NCI-H1105 (cell line): ENCODE measurements at places on chromosomes 6 and 20.
A peak's percentile ranks its signal among the peaks of the same experiment; 100 is the strongest.

GRCh38 chr20:46118481-46119020 is 437 bp downstream of the CD40 start:
- no peak for DNase-seq

GRCh38 chr6:136641166-136641565 is 90.9 kb upstream of the MAP7 start:
- no peak for DNase-seq

DNA sequence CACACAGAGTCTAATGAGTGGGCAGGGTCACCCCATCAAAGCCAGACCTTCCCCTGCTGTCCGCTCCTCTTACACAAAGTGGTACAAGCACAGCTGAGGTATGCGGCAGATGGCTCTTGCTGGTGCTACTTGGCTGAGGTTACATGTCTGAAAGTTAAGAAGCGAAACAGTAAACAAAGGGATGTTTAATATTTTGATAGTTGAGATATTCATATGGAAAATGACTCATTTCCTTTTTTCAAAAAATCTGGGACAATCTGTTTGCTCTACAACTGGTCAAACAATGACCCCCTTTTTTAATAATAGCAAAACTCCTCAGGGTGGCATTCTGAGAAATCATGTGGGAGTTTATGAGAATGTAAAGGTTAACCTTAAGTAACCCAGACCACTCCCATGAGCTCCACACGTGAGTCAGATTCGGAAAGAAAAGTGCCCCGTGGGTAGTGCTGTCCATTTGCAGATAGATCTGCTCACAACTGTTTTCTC is 245.3 kb downstream of the TBXT start:
- no peak for DNase-seq

GRCh38 chr20:50727792-50728485 is 3.4 kb upstream of the PARD6B start:
- DNase-seq: no peak

- no peak for DNase-seq
Measured at GRCh38 chr6:12356983-12357972, 67.1 kb downstream of the EDN1 start.

DNA sequence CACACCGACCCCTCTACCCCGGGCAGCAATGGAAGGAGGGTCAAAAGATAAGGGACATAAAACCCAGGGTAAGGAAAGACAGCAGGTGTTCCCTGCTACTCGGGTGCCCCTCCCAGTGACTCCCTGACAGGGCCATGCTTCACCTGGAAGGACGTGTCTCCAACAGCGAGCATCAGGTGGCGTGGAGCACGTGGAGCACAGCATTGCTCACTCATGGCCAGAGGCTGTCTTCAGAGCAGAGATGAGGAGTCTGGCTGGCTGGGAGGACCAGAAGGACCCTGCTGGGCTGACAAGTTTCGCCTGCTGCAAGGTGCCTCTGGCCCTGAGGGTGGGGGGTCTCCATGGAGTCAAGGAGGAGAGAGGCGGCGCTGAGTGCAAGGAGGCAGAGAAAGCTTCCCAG is 15.3 kb upstream of the CDH22 start:
- DNase-seq: no peak

DNA sequence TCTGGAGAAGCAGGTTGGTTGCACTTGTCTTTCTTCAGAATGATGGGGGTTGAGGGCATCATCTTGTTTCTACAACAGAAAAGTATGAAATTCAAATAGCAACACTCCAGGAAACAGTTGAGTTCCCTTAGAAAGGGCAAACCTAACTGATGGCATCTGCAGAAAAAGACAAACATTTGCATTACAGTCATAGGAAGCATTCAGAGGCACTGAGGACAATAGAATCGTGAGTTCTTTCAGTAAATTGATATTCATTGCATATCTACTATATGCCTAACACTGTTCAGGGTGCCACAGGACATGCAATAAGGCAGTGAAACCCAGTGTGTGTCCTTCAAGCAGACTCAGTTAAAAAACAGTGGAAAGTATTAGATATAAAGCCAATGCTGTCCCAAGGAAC is 41.1 kb upstream of the OPN5 start:
- no peak for DNase-seq

- no peak for DNase-seq
Measured at GRCh38 chr6:170243791-170244291, 47.0 kb downstream of the DLL1 start.

GRCh38 chr6:138981416-138981815 is 6.6 kb downstream of the REPS1 start:
- DNase-seq: no peak

DNA sequence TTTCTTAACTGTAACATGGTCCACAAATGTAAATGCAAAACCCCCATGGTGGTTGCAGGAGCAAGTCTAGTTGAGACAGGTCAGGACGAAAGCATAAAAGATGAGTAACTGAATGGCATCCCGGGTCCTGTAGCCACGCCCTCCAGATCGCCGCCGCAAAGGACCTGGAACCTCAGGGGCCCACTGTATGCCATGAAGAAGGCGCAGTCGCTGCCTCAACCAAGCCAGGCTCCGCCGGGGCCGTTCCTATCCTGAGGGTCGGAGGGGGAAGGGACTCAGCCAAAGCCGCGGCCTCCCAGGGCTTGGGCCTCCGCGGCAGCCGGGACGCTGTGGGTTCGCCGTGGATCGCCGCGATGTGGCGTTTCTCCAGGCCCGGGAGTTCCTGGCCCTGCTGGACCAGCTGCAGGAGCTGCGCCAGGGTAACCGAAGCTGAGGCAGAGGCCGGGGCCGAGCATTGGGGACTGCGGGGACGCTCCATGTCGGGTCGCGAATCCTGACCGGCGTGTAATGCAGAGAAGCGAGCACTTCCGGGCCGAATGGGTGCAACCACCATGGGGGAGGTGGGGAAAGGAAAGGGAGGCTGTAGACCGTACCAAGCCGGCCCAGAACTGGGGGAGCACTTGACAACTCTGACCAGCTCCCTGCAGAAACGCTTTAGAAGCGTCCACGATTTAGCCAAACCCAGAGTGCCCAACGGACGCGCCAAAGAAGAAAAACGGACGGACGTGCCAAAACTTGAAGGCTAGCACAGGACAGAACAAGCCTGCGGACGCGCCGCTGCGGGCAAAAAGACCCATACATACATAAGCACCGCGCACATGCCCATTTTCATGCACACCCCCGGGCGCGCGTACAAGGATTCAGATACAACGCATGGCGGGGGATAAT is 11.1 kb downstream of the RPL7L1 start:
- DNase-seq: peak; percentile 96

DNA sequence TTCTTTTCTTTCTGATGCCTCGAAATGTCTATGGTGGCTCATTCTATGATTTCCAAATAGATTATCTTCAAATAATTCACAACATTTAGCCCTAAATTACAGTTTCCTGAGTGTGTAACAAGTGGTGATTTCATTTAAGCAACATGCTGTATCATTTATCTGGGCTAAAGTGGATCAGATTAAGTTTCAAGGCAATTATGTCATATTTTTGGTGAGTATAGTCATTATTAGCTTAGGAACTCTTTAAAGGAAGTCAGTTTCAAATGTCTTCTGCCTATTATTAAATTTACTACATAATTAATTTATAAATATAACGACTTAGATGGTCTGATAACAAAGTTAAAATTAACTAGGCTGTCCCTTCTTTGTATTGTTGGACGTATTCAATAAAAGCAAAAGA is 847.9 kb upstream of the FLRT3 start:
- DNase-seq: no peak

DNA sequence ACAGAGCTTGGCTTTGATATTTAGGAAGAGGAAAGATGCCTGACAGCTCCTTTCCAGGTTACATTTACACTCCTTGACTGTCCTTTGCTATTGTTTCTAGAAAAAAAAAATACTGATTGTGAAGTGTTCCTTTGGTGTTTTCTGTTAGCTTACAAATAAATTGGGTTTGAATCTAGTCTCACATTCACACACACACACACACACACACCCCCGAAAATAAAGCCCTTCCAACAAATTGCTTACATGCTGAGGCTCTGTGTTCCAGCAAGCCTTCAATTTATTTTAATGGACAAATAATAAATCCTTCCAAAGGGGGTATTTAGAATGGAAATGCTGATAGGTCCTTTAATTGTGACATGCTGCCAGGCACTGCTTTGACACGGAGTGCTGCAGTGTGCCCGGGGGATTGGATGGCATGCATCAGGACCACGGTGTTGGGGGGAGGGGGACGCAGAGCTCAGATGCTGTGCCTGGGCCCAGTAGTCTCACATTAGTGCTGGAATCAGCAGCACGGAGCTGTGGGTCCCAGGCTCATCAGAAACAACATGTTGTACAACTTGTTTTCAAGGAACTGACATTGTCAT is 199.9 kb downstream of the CD83 start:
- no peak for DNase-seq

- no peak for DNase-seq
Measured at GRCh38 chr6:133456439-133456838, 215.3 kb downstream of the EYA4 start.

GRCh38 chr6:89007209-89008000 is 44.0 kb upstream of the RNGTT start:
- DNase-seq: peak; percentile 35

DNA sequence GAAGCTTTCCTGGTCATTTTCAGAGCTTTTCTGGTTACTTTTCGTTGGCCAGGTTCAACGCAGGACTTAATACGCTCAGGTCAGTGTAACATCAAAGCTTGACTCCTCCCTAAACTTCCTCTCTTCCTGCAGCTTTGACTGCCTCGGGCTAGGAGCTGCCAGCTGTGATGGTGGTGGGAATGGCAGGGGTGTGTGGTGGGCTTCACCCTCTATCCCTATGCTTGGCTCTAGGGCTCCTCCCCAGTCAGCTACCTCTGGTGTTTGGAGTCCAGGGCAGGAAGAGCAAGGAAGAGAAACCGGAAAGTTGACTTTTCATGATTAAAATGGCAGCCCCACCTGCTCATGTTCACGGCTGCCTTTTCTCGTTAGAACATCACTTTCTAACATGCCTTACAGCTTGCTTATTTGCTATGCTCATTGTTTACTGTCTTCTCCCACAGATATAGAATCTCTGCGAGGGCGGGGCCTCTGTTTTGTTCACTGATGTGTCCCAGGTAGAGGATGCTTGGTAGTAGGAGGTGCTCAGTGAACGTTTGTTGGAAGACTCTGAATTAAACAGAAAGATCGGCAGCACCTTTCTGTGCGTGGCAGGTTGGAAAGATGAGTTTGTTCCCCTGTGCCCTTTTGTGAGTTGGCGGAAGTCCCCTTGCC is 16.1 kb upstream of the PPP1R14C start:
- no peak for DNase-seq

DNA sequence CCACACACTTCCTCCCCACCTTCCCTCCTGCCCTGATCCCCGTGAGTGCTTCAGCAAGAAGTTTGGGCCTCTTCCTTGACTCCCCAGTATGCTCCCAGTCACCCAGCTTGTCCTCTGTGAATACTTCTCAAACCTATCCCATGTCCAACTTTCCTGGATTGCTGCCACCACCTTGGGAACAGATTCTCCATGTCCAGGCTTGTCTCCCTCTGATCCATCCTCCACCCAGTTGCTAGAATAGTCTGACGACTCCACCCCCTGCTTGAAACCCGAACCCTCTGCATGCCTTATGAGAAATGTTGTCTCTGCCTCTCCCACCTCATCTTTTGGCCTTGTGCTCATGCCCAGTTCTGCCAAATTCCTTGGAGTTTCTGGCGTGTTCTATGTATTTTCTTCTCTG is 108.0 kb downstream of the PPP1R14C start:
- DNase-seq: peak; percentile 16

DNA sequence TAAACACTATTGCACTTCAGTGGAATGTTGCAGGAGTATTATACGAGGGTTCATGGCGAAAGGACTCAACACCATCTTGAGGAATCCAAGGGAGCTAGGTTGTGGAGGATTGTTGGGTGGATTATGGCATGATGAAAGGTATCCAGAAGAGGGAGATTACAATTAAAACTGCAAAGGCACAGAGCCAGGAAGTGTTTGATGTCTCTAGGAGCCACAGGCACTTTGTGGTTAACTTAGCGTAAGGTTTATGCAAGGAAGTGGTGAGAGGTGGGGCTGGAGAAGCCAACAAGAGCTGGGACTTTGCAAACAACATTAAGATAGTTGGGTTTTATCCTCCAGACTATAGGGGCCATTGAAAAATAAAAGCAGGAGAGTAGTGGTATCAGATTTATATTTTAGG is 86.6 kb upstream of the TPD52L1 start:
- no peak for DNase-seq
